Dorsolateral prefrontal cortex (tissue), 122 donors: ENCODE measurements at places on chromosomes 1 and 21.

GRCh38 chr1:1910033-1910465 is 5.0 kb upstream of the CALML6 start:
- no peak for DNase-seq

DNA sequence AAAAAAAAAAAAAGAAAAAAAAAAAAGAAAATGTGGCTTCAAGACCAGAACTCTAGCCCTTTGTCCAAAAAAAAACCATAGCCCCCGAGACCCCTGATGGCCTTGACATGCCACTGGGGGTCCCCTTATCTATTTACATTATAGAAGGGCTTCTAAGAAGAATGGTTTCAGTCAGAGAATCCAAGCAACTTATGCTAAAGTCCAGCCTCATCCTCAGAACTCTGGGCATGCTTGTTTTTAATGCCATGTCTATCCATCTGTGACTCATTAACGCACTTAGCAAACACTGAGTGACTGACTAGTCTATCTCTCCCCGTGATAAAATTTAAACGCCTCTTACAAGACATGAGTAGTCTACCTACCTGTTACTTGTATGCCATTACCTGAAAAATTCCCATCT is 29.3 kb downstream of the ERG start:
- no peak for DNase-seq

GRCh38 chr1:113453771-113454083 is 63.4 kb downstream of the MAGI3 start:
- no peak for DNase-seq

- no peak for DNase-seq
These were observed 9.9 kb downstream of the TRIM67 start for GRCh38 chr1:231171623-231172197.

GRCh38 chr1:209335178-209335577 is 248.3 kb upstream of the CAMK1G start:
- no peak for DNase-seq

- no peak for DNase-seq
These were observed 12.2 kb downstream of the OLFML2B start for GRCh38 chr1:162011337-162012012.

DNA sequence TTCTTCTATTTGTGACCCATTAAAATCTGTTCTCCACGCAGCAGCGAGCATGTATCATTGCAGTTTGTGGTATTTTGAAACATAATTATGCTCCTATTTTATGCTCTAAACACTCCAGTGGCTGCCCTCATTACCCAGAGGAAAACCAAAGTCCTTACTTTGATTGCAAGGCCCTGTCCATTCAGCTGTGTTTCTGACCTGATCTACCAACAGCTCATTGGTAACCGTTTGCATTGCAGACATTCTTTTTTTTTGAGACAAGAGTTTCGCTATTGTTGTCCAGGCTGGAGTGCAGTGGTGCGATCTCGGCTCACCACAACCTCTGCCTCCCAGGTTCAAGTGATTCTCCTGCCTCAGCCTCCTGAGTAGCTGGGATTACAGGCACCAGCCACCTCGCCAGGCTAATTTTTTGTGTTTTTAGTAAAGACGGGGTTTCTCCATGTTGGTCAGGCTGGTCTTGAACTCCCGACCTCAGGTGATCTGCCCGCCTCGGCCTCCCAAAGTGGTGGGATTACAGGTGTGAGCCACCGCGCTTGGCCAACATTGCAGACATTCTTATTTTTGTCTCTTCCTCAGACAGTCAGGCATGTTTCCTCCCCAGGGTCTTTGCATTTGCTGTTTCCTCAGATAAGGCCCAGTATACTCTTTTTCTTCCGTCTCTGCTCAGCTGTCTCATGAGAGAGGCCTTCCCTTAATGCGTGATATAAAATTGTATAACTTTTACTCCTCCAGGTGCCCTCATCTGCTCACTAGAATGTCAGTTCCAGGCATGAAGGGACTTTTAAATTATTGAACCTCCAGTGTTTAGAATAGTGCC is 32.5 kb downstream of the THRAP3 start:
- no peak for DNase-seq

DNA sequence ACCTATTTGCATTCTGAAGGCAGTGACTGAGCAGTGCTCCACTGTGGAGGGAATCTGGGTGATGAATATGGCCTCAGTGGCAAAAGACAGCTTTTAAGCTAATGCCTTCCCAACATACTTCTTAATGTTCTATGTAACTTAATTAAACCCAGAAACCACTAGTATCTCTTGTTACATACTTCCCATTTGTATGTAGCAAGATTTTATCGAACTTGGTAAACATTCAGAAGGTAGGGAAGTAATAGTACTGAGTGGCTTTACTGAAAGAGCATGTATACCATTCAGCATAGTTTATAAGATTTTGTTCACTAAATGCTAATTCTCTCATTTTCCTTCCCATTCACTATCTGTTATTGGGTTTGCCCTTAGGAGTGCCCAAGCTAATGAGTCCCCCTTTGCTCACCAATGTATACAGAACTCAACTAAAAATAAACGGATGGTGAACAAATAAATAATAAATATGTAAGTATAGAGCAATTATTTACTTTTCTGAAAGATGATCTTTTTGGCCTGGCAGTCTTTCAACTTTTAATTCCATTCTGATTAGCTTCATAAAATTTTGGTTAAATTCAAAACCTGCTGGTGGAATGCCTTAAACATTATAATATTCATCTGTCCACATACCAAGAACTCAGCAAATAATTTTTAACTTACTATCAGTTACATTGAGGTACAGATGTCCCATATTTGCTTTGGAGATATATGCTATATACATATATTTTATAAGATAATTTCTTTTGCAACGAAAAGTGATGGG is 204.4 kb downstream of the APP start:
- DNase-seq = no peak

GRCh38 chr21:41168391-41169257 is 664 bp downstream of the BACE2 start:
- peak; percentile 59 for DNase-seq

DNA sequence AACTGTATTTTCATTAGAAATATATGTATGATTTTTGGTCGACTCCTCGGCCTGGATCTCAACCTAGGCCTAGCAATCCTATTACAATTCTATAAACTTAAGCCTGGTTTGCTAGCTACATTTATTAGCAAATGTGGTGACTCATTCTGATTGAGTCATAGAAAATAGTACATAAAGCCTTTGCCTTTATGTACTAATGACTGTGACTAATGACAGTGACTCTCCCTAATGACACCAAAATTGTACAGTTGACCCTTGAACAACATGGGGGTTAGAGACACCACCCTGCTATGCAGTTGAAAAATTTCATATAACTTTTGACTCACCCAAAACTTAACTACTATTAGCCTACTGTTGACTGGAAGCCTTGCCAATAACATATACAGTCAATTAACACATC is 78.9 kb downstream of the CLEC20A start:
- no peak for DNase-seq

DNA sequence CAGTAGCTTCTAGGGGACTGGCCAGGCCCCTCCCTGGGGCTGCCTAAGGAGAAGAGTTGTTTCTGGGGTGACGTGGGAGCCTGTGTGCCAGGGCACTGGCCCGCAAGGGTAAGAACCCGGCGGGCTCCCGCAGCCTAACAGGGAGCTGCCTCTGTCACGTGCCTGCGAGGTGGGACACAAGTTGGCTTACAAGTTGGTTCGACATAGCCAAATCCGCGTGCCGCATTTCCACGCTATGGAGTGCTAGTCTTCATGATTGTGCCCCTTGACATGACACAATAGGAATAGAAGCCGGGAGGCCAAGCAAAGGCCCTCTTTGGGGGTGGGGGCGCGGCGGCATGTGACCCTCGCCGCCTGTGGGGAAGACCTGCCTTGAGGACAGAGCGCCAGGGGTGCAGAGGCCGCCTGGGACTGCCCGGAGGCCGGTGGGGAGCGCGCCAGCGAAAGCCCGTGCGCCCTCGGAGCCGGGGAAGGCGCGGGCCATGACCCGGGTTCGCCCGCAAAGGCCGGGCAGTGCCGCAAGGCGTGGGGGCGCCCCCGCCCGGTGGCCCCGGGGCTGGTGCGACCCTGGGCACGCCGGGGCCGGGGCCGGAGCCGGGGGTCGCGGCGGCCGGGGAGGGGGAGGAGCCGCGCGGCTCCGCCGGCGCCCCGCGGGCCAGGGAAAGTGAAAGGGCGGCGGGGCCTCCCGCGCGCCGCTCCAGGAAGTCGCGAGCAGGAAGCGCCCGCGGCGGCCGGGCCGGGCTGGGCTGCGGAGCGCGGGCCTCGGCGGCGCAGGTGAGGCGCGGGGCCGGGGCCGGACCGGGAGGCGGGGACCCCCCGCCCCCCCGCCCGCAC is at the start of gene SLC37A1:
TSS of gene SLC37A1 (plus strand) at position 702 of the 834 bp plus-strand sequence. CDS start 4,603 bp downstream, outside the sequence.
- DNase-seq = no peak

GRCh38 chr1:109283748-109284600 is 1.0 kb upstream of the PSRC1 start:
- no peak for DNase-seq

- no peak for DNase-seq
These were observed 33.7 kb downstream of the AADACL4 start for GRCh38 chr1:12677565-12677964.

- peak; percentile 35 for DNase-seq
These were observed 65.8 kb upstream of the PRKACB start for GRCh38 chr1:84078108-84078841.

GRCh38 chr1:217857061-217857460 is 225.9 kb downstream of the SPATA17 start:
- DNase-seq = no peak

GRCh38 chr1:30596891-30597290 is 126.5 kb downstream of the MATN1 start:
- DNase-seq = no peak

DNA sequence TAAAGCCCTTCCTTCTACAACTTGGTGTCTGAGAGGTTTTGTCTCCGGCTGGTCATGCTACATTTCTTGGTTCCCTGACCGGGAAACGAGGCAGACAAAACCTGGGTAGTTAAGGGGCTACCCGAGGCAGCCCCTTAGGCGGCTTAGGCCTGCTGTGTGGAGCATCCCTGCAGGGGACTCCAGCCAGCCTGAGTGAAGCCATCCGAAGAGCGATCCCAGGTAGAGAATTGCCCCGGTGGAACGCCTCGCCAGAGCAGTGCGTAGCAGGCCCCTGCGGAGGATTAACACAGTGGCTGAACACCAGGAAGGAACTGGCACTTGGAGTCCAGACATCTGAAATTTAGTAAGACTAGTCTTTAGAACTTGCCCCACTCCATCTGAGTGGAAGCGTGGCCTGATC is 21.2 kb upstream of the MYOCOS start:
- DNase-seq = no peak
